Nephron progenitor cell (in vitro differentiated cells): ENCODE measurements at places on chromosomes 1 and 21.

GRCh38 chr1:215114154-215114933 lies 31.8 kb downstream of the KCNK2 start:
- DNase-seq, result no peak

- DNase-seq, result no peak
These were observed 1.3 kb downstream of the ARL8A start for GRCh38 chr1:202143011-202143767.

DNA sequence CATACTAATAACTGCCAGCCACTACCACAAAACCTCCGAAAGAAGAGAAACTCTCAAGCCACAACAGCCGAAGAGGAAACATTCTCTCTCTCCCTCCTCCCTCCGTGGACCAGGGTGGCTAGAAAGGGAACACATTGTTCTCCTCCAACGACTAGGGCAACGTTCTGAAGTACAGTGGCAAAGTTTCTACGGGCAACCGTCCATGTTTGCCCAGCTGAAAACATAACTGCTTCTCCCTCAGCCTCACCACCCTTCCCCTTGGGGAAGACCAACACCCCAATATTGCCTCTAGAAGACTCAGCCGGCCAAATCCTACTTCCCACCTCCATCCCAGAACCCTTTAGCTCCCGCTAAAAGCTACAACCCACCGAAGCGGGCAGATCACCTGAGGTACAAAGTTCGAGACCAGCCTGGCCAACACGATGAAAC lies 2.0 kb downstream of the GLUL start:
- no peak for DNase-seq

GRCh38 chr1:32724678-32725614 lies 22.4 kb upstream of the SYNC start:
- no peak for DNase-seq

DNA sequence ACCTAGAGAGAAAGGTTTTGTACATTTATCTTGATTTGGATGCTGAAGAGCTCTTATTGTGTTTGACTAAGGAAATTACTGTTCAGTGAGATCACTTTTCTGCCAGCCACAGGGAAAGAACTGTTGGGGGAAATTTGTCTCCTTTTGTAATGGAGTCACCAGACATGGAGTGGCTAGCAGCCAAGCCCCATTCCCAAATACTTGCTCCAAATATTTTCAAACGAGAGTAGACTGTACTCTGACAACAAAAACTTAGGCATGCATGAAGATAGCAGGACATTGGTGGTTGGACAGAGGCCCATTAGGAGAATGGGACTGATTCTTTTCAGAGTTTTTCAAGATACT lies 21.1 kb downstream of the IPO9 start:
- no peak for DNase-seq

GRCh38 chr1:111778066-111778465 lies 22.4 kb downstream of the DDX20 start:
- DNase-seq, result no peak

- no peak for DNase-seq
These were observed 52.0 kb upstream of the SMYD2 start for GRCh38 chr1:214228976-214229375.

DNA sequence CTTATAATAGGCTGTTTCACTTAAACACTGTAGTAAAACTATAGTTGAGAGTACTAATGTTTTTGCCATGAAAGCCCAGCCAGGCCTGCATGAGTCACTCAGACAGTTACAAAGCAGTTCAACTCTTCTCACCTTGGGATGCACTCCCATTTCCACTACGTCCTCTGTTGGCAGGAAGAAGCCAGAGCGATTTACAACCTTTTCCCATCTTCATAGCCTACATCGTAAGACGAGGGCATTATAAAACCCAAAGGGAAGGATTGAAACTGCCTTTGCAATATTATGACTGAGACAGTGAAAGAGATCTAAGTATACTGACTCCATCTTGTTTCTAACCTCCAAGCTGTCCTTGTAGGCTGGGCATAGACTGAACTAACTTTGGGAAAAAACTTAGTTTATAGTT lies 71.8 kb upstream of the CSF1 start:
- no peak for DNase-seq

DNA sequence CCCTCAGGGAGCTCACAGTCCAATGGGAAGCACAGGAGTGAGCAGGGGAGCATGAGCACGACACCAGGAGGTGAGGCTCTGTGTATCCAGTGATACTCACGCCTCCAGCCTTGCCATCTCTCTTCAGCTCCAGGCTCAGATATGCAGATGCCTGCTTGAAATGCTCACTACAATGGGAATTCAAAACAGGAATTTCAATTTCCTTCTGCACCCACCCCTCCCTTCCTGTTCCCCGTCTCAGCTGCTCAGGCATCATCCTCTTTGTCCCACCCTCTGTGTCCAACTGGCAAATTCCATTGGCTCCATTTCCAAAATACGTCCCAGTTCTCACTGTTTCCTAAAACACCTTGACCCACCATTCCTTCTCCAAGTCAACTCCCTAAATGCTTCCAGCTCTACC lies 58.9 kb downstream of the FBXO2 start:
- no peak for DNase-seq

DNA sequence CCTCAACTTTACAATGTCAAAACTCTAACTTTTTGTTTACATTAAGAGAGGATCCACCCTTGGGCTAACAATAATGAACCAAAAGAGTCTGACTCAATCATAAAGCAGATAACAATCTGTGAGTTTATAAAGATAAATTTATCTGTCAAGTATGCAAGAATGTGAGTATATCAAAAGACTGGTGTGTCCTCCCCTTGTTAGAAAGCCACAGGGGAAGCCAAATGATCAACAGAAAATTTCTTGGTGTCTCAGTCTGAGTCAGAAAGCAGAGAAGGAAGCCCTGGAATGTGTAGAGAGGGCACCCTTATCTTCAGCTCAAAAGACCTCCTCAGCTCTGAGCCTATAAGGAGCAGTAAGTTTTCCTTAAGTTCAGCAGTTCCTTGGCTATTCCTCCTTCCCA lies 13.9 kb upstream of the PDIK1L start:
- no peak for DNase-seq

DNA sequence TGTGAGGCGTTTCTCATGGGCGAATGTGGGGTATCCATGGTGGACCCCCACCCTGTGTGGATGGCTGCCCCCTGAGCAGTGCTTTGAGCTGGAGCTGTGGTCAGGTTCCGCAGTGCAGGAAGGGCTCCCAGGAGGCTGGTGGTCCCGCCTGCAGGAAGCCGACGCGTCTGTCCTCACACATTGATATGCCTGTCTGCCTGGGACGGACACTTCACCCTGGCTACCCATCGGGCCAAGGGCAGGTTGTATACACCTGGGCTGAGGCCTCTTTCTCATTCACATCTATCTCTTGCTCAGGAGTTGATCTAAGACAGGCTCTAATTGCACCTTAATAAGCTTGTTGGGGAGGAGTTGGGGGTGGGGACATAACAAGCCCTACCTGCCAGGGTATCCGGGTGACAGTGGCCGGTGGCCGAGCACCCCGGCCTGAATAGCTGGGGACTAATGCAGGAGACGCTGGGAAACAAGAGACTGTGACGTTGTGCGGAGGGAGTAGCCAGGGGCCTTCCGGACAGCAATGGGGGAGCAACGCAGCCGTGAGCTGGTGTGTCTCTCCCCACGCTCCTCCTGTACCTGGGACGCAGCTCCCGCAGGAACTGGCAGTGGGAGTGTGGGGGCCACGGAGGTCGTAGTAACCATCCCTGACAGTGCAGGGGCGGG lies 21.7 kb downstream of the PDXK start:
- peak; percentile 55 for DNase-seq

DNA sequence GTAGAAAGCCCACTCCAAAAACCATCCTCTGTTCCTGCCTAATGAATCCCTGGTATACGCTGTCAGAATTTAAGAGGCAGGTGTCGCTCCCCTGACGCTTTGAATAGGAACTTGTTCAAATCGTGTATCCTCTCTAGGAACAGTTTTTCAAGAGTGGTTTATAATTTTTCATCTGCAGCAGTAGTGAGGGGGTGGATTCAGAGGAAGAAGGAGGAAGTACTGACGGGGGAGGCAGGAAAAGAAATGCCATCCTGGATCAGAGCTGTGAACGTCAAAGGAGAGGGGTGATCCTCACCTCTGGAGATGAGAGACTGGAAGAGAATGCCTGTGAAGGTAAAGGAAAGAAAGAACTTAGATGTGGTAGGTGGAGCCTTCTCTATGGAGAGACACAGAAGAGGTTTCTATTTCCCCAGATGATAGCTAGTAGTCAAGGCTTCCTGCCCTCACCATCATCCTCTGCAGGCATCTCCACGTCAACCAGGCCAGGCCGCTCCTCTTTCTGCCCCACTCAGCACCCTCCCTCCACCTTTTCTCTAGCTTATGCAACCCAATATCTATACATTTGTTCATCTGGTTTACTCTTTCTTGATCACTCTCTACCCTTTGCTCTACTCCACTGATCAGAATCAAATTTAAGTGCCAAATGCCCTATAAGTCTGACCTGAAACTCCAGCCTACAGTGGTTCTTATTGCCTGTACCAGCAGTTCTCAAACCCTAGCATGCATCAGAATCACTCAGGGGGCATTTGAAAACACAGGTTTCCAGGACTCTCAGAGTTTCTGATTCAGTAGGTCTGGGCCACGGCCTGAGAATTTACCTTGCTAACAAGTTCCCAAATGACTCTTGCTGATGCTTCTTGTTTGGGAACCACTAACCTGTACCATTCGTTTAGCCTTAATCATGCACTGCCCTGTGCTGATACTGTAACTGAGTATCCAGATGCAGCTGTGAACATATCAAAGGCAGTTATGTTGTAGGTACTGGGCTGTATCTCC lies 13.1 kb upstream of the BCL9 start:
- DNase-seq, result no peak

- DNase-seq, result no peak
These were observed 471.2 kb upstream of the RUNX1 start for GRCh38 chr21:35520302-35520701.
